ENCODE measurements at places on chromosomes 3 and 15.

DNA sequence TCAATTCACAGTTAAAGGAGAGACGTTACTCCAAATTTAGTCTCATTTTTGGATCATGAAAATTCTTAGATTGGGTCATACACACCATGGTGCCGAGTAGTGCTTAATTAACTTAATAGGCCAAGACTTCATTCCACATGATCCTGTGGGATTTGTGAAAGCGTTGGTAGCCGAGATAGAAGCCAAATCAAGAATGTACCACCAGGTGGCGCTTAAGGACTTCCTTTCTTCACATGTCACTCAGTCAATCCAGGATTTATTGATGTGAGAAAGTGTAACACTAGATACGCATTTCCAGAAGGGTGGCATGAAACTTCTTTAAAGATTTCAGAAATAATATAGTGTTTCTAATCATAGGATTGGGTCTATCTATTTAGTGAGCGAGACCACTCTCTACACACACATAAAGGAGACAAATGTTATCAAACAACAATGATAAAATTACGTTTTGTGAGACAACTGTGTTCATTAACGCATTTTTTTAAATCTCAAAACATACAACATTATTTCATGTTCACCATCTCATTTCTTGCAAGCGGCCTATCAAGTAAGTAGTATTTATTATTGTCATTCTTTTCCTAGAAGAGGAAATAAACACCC, 436.1 kb downstream of the CHL1 start:
- DNase-seq, result peak; percentile 14

DNA sequence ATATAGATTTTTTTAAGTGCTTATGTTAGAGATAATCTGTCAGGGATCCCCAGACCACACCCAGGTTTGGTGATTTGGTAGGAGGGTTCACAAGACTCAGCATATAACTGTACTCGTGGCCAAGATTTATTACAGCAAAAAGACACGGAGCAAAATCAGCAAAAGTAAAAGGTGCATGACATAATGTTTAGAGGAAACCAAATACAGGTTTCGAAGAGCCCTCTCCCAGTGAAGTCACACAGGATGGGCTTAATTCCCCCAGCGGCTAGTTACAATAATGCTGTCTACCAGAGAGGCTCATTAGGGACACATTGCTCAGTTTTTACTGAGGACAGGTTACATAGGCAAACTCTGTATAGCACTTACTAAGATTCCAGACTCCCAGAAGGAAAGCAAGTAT, 36.5 kb downstream of the MYO5A start:
- no peak for DNase-seq

DNA sequence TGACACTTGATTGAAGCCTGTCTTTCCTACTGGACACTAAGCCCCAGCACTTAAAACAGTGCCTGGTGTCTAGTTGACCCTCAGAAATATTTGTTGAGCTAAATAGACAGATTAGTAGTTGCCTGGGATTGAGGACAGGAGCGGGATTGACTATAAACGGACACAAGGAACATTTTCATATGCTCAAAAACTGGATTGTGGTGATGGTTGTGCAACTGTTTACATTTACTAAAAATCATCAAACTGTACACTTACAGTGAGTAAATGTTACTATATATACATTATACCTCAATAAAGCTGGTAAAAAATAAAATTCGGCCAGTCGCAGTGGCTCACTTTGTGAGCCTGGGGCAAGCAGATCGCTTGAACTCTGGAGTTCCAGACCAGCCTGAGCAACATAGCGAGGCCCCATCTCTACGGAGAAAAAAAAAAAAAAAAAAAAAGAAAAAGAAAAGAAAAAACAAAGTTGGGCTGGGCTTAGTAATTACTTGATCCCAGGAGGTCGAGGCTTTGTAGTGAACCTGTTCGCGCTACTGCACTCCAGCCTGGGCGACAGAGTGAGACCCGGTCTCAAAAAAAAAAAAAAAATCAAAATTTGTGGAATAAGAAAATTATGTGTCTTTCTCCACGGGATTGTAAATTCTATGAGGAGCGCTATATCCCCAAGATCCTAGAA, 632 bp upstream of the IDH3A start:
- no peak for DNase-seq

- peak; percentile 61 for DNase-seq
These were observed 16.8 kb upstream of the MCCC1 start for GRCh38 chr3:183116025-183116614.

- no peak for DNase-seq
These were observed 67.8 kb upstream of the CHRNB4 start for GRCh38 chr15:78708713-78709260.

GRCh38 chr3:152405915-152406802, 137.4 kb downstream of the MBNL1 start:
- DNase-seq, result no peak

- no peak for DNase-seq
These were observed 54.9 kb upstream of the TMEM158 start for GRCh38 chr3:45280971-45281370.

GRCh38 chr3:143935678-143936077, 35.9 kb upstream of the DIPK2A start:
- DNase-seq, result no peak

DNA sequence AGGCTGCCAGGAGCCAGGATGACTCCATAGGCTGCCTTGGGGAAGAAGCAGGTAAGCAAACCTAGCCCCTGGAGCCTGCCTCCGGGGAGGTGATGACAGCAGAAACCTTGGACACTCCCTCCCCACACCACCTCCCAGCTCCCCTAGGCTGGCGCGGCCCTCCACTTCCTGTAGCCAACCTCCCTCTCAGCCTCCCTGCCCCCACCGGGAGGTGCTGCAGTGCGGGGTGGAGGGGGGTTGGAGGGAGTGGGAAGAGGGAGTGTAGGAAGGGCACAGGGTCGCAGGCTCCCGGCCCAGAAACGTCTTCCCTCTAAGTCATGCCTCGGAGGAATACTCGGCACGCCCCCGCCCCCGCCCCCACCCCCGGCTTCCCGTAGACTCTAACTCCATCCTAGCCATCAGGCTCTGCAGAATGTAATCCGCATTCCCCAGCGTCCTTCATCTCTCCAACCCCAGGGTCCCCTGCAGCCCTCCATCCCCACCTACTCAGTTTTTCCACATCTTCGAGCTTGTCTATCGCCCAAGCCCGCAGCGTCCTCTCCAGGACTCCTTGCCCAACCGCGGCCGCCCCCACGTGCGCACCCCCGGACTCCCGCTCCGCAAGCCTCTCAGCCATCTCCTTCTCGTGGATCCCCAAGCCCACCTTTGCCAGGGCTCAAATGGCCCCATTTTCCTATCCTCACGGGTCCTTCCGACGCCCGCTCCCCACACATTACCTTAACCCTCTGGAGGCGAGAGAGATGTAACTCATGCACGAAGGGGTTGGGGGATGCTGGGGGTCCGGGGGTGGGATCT, 528 bp downstream of the LPCAT4 start:
- DNase-seq, result peak; percentile 33

- DNase-seq, result no peak
These were observed 79.8 kb downstream of the EPHB1 start for GRCh38 chr3:134874737-134875413.

GRCh38 chr15:39282663-39283208, 298.1 kb upstream of the THBS1 start:
- DNase-seq, result no peak

- DNase-seq, result no peak
These were observed 66.0 kb upstream of the GCNT3 start for GRCh38 chr15:59545573-59545972.

DNA sequence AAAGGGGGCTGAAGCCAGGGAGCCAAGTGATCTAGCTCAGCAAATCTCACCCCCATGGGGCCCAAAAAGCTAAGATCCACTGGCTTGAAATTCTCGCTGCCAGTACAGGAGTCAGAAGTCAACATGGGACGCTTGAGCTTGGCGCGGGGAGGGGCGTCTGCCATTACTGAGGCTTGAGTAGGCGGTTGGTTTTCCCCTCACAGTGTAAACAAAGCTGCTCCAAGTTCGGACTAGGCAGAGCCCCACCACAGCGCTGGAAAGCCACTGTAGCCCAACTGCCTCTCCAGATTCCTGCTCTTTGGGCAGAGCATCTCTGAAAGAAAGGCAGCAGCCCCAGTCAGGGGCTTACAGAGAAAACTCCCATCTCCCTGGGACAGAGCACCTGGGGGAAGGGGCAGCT, 8.1 kb upstream of the SLC25A36 start:
- no peak for DNase-seq

- no peak for DNase-seq
These were observed 1.9 kb upstream of the MEX3B start for GRCh38 chr15:82047453-82048400.

- DNase-seq, result no peak
These were observed 169.2 kb upstream of the TGFBR2 start for GRCh38 chr3:30437171-30437601.

- no peak for DNase-seq
These were observed 33.6 kb downstream of the RAF1 start for GRCh38 chr3:12630292-12630691.

GRCh38 chr15:75636026-75636425, 4.0 kb downstream of the IMP3 start:
- no peak for DNase-seq

GRCh38 chr3:186509423-186509822, 34.8 kb downstream of the CRYGS start:
- DNase-seq, result no peak

DNA sequence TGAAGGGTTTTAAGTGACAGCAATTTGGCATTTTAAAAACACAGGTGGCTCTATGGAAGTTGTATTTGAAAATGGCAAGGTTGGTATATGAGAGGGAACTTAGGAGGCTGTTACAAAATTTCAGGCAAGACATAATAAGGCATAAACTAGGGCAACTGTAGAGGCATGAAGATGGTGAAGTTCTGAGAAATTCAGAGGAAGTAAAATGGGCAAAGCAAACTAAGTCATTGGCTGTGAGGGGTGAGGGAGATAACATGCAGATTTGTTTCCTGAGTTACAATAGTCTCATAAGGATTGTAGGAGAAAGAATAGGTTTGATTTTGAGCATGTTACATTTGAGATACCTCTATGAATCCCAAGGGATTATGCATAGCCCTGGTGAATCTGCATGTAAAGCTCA, 302.9 kb upstream of the ARHGEF26 start:
- DNase-seq, result no peak

GRCh38 chr3:127166501-127167065, 26.3 kb upstream of the PRR23E start:
- no peak for DNase-seq
